GM12892 (cell line): ENCODE measurements at places on chromosomes 1 and 21.

GRCh38 chr1:221608835-221609320 lies 133.0 kb downstream of the DUSP10 start:
- no peak for DNase-seq

- no peak for DNase-seq
Measured at GRCh38 chr1:244315996-244316395, 135.7 kb downstream of the ADSS2 start.

DNA sequence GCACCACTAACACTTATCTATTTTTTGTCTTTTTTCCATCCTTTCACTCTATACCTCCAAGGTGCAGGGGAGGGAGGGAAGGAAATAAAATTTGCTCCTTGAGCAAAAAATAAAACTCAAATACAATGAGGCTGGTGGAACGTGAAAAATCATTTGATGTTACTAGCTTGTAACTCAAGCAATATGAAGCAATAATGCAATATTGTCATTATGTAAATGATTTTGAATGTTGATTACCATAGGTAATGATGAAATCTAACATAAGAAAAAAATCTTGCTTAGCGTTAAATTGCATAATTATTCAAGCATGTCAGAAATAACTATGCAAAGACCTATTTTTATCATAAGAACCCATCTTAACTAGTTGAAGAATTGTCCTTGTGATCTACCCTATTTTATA lies 277.7 kb downstream of the KCTD3 start:
- DNase-seq, result no peak

DNA sequence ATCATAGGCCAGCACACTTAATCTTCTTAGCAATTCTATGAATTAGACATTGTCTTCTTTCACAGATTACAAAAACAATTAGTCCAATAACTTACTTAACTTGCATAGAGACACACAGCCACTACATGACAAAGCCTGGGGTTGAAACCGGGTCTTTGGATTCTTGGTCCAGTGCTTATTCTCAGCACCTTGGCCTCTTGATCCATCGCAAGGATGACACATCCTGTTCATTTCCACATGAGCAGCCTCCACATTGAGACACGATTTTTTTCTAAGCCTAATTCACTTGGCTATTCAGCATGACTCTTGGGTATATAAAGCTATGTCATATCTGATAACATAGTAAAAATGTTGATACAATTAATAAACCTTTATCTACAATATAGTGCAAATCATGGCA lies 221.0 kb upstream of the FOXD3 start:
- no peak for DNase-seq

- no peak for DNase-seq
Measured at GRCh38 chr1:1014799-1015681, 1.7 kb downstream of the ISG15 start.

DNA sequence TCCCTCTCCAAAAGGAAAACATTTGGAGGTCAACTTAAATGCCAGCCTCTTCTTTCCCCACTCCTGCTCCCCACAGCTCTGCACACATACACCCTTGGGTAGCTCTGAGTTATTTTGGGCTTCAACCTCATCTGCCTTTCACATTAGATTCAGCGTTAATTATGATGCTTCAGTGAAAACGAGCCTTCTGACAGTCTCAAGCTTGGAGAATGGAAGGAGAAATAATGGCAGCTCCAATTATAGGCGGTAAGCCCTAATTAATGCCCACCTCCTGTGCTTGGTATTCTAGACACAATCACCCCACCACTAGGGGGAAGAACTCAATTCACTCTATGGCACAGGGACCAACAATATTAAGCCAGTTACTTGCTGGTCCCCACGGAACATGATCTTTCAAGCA lies 397.9 kb downstream of the BRINP2 start:
- no peak for DNase-seq

- no peak for DNase-seq
Measured at GRCh38 chr1:93668951-93669350, 12.7 kb downstream of the BCAR3 start.

DNA sequence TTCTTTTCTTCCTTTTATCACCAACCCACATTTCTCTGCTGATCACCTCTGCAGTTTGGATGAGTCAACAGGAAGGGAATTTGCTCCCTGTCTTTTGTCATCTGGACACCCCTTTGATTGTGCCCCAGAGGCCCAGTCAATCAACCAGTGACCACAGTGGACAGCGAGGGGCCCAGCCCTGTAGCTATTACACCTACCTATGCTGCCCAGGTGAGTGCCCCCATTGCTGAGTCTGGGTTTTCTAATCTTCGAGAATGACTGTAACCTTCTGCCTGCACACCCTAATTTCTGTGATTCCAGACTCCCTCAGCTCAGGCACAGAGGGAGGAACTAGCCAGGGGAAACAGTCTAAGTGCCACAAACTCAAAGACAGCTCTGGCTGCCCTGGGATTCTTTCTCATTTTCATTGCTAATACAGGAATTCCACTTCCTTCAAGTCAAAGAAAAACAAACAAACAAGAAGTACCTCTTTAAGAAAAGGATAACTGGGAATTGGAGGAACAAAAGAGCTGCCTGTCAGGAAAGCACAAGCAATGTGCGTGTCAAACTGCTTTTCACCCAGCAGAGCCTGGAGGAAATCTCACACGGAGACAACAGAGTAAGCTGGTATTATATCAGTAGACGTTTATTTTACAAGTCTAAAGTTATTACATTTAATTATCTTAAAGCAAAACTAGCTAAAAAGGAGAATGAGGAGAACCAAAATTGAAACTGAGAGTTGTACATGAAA lies 311.1 kb downstream of the AJAP1 start:
- DNase-seq, result no peak

GRCh38 chr1:113802367-113803007 lies 9.8 kb downstream of the RSBN1 start:
- no peak for DNase-seq

- no peak for DNase-seq
Measured at GRCh38 chr1:7857000-7857399, 4.1 kb upstream of the UTS2 start.

DNA sequence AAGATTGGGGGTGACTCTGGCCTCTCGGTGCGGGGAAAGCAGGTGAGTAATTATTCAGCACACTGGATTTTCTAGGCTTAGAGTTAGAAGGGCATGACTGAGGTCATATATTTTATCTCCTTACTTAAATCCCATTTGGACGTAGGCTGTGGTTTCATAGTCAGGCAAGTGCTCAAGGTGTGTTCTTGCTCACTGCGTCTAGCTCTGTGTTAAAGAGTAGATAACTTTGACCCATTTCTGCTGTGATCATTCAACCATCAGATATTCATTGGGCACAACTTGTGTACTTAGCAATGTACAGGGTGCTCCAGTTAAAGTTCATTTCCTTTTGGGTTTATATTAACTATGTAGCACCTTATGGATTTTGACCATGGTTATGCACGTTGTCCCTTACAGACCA lies 14.6 kb downstream of the PFKFB2 start:
- DNase-seq, result no peak

DNA sequence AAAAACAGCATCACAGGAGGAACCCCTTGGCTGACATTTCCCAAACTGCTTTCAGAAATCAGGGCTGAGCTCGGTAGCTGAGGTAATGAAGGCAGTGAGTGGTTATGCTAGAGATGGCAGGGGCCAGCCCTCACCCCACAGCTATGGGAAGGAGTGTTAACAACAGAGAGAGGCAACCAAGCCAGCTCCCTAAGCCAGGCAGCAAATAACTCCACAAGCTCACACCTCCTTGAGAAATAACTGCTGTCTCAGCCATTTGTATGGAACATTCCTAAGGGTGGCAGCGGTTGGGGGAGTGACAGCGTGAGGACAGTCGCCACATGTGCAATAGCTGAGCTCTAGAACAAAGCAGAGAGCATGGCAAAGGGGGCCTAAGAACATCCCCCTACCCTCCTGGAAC lies 42.6 kb downstream of the LMX1A start:
- DNase-seq, result no peak

- no peak for DNase-seq
Measured at GRCh38 chr1:5895446-5896406, 96.5 kb downstream of the NPHP4 start.

- no peak for DNase-seq
Measured at GRCh38 chr1:5889901-5890300, 102.3 kb downstream of the NPHP4 start.

GRCh38 chr21:40706806-40707655 lies 139.9 kb downstream of the DSCAM start:
- DNase-seq, result no peak

DNA sequence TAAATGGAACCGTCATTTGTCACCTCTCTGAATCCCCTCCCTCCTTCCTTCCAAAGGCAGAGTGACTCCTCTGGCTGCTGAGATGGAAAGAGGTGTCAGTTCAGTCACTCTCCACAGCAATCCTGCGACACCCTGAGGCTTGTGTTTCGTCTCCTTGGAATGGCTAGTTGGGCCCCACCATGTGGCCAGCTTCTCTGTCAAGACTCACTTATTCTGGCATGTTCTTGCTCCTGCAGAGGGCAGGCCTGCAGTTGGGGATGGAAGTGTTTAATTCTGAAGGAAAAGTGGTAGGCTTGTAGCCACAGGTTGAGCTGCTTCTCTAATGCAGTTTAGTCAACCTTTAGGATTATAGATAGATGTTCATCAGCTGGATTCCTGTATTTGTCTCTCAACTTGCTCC lies 149.6 kb downstream of the LMO4 start:
- DNase-seq, result no peak

GRCh38 chr21:34074283-34075090 lies 1.1 kb downstream of the MRPS6 start:
- no peak for DNase-seq

DNA sequence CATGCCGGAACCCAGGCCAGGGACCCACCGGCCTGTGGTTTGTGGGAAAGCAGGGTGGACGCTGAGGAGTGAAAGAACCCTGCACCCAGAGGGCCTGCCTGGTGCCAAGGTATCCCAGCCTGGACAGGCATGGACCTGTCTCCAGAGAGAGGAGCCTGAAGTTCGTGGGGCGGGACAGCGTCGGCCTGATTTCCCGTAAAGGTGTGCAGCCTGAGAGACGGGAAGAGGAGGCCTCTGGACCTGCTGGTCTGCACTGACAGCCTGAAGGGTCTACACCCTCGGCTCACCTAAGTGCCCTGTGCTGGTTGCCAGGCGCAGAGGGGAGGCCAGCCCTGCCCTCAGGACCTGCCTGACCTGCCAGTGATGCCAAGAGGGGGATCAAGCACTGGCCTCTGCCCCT lies 18.5 kb downstream of the CSF1 start:
- DNase-seq, result no peak

DNA sequence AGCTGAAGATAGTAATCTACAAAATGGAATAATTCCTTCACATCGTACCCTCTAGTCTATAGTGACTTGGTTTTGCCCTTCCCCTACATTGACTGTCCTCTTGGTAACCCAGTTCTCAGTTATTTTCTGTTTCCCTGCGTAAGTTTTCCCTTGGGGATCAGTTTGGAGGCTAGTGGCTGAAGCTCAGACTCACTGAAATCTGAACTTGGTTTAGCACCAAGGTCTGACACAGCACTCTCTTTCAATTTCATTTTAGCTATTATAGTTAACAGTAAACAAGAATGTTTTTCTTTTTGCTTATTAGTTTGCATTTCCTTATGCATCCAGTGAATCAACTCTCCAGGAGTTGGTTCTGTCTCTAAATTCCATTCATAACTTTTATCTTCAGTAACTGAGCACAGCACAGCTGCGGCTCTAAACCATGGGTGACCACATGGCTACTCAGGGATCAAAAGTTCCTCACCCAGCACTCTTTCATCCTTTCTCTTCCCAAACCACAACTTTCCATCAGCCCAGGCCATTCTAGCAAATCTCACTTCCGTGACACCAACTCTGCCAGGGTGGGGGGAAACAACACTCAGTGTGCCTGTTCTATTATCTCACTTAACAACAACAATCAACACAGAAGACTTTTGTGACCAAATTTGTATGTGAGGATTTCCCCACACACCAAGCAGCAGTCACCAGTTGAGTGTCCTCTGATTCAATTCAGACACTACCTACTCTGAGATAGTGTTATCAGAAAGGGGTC lies 17.6 kb upstream of the IFI6 start:
- no peak for DNase-seq

GRCh38 chr1:98766255-98766654 lies 104.7 kb downstream of the SNX7 start:
- DNase-seq, result no peak

DNA sequence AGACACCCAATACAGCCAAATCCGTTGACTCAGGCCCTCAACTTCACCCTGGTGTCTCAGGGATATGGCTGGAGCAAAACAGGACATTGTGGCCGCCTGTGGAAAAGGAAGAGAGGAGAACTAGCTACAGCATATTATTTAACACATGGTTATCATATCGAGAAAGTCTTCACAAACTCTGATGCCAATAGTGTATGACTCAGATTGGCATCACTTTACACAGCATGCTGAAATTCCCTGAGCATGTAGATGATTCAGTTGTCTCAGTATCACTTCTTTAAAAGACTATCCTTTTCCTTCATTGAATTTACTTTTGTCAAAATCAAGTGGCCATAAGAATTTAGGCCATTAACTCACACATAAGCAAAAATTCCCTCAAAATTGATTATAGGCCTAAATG lies 20.1 kb downstream of the HSD3B2 start:
- DNase-seq, result no peak

GRCh38 chr1:101928829-101929228 lies 67.9 kb downstream of the OLFM3 start:
- DNase-seq, result no peak

DNA sequence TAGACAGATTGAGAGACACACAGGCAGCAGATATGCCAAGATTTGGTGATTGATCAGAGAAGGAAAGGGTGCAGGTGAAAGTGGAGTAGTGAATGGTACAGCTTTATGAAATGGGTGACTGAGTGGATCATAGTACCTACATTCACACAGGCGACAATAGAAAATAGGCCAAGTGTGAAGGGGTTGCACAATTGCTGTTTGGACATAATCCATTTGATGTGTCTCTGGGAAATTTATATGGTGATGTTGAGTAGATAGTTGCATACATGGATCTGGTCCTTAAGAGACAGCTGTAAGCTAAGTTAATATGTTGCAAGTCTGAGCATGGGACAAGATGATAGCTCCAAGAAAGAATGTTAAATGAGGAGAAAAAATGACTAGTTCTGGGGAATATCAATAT lies 118.6 kb upstream of the COP1 start:
- DNase-seq, result no peak

GRCh38 chr1:86928819-86929218 lies 14.4 kb downstream of the HS2ST1 start:
- no peak for DNase-seq

DNA sequence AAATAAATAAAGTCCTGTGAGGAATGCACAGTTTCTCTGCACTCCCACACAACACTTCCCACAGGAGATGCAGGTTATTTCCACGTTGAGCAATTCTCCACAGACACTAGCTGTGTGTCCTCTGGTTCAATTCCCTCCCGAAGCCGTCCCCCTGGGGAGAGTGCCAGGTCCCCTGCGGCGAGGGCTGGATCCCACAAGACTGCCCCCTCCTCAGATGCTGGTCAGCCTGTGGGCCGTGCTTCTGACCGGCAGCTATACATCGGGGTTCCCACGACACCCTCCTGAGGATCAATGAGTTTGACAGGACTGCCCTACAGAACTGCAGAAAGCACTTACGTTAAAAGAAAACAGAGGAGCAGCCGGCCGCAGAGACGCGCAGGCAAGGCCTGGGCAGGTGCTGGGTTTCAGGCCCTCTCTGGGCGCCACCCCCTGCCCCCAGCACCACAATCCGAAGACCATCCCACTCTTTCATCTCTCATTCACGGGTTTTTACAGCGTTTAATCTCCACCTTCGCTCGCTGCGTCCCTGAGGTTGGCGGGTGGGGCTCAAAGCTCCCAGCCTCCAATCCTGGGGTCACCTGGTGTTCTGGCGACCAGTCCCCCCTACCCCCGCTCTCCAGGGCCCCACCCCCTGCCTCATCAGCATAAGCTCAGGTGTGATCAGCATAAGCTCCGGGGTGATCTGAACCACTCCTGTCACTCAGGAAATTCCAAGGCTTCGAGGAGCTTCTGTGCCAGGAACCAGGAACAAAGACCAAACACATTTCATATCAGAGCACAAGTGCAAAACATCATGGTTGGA lies 9.3 kb downstream of the SLC35E2B start:
- DNase-seq, result no peak
